ENCODE measurements at places on chromosomes 1 and 21.
A peak's percentile ranks its signal among the peaks of the same experiment; 100 is the strongest.

GRCh38 chr1:233791721-233792120 lies 112.8 kb upstream of the SLC35F3 start:
- DNase-seq: no peak

GRCh38 chr1:228333739-228334115 lies 72.9 kb downstream of the TRIM11 start:
- DNase-seq: no peak

GRCh38 chr1:99647490-99647889 lies 1.6 kb downstream of the PALMD start:
- DNase-seq: no peak

GRCh38 chr1:83905315-83905907 lies 93.5 kb downstream of the TTLL7 start:
- DNase-seq: no peak

DNA sequence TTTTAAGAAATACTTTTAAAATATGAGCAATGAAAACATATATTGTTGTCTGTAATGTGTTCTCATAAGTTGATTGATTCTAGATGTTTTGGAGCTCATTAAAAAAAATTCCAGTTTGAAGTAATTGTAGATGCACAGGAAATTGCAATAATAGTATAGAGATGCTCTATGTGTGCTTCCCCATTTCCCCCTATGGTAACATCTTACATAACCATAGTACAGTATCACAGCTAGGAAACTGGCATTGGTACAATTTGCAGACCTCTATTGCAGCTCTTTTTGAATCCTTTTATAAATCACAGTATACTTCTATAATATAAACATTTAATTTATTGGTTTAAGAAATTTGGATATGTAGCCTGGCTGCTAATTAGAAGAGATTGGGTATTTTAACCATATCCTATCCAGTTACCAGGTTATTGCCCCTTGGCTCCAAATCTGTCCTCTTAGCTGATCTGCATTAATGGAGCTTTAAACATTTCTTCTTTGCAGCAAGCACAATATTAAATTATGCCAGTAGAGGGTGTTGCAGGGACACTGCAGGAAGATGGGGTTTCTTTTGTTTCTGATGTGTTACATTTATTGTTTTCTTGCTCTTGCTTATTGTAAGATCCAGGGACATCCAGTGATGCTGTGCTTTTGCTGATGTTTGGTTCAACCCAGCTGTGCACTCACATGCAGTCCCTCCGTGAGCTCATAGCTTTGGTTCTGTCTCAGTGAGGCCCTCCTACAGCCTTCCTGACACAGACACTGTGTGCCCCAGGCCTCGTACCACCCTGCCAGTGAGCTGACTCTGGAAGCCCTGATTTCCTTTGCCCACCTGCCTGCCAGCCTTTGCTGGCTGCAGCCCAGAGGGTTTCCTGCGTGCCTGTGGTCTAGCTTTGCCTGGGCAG lies 103.3 kb downstream of the RABGAP1L start:
- DNase-seq: no peak

- DNase-seq: no peak
These were observed 774 bp upstream of the WDTC1 start for GRCh38 chr1:27233667-27234048.

DNA sequence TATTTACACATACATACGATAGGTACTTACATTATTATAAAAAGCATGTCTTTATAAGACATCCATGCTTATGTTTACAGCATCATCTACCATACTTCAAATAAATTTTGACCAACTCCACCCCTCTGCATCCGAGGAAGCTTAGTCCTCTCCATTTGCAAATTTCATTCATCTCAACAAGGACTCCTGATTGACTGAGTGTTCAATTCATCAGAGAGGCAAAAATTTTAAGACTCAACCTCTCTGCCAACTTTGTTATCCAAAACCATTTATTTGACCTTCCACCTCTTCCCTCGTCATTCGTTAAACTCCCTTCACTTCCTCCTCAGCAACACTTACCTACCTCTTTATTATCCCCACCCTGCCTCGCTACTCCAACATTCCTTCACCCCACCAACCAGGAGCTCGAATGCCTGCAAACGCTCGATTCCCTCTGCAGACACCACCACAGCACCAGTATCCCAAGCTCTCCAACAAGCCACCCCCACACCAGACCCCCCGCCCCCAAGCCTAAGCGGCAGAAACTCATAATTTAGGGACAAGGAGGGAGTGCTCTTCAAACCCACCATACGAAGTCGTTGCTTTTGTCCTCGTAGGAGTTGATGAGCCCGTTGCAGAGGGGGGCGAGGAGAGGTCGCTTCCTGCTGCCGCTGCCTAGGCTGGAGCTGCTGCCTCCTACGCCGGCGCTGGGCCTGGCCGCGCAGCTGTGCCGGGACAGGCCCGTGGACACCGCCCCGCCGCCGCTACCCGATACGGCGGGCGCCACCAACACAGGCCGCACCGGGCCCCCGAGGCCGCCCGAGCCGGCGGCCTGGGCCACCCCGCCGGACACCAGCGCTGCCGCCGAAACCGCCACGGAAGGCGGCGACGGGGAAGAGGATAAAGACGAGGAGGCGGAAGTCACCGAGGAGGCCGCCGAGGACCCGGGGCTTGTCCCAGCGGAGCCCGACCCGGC lies 803 bp downstream of the COP1 start:
- peak; percentile 20 for DNase-seq

GRCh38 chr1:8754247-8754650 lies 63.2 kb downstream of the RERE start:
- no peak for DNase-seq

DNA sequence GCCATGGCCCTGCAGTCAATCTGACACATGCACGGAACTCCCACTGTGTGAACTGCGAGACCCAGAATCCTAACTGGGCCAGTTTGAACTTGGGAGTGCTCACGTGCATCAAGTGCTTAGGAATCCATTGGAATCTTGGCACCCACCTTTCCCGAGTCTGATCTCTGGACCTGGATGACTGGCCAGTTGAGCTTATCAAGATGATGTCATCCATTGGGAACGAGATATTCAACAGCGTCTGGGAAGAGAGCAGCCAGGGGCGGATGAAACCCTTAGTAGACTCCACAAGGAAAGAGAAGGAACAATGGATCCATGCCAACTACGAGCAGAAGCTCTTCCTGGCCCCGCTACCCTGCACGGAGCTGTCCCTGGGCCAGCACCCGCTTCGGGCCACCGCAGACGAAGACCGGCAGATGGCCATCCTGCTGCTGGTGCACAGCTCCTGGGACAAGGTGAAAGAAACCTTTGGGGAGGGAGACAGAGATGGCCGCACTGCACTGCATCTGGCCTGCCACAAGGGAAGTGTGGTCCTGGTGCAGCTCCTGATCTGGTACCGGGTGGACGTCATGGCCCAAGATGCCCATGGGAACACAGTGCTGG lies 3.1 kb upstream of the TDRD5 start:
- no peak for DNase-seq

GRCh38 chr1:63116016-63116415 lies 206.4 kb upstream of the FOXD3 start:
- no peak for DNase-seq

DNA sequence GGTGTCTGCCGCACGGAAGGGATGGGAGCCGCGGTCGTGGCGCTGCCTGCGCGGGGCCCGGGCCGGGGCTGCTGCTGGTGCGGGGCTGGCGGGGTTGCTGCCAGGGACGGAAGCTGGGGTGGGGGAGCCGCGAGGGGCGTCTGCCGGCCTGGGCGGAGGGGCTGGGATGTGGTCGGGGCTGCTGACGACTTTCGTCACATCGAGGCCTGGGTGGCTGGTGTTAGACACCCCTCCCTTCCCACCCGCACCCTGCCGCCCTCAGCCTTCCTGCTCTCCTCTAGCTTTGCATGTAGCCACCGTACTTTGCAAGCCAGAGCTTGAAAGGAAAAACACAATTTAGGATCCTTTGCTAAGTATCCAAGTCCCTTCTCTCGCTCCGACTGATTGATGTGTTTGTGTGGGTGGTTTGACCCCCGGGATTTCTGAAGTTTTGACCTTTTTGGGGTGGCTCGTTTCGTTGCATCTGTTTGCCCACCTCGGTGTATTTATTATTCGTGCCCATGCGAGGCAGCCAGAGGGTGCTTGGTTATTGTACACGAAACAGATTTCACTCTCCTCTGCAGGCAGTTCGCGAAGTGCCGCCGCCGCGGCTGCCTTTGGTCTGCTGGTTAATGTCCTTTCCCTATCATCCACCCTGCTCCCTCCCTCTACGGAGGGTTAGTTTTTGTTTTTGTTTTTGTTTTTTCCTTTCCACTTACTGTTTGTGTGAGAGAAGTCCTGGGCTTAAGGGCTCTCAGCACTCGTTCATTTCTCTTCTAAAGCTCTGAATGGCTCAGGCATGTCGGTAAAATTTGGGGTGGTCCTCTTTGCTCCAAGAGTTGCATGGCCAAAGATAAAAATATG lies 868 bp downstream of the C1orf21 start:
- DNase-seq: peak; percentile 15

GRCh38 chr21:36709030-36709867 lies 10.3 kb downstream of the SIM2 start:
- DNase-seq: no peak

- DNase-seq: no peak
These were observed 85.1 kb upstream of the LMO4 start for GRCh38 chr1:87243573-87243972.

DNA sequence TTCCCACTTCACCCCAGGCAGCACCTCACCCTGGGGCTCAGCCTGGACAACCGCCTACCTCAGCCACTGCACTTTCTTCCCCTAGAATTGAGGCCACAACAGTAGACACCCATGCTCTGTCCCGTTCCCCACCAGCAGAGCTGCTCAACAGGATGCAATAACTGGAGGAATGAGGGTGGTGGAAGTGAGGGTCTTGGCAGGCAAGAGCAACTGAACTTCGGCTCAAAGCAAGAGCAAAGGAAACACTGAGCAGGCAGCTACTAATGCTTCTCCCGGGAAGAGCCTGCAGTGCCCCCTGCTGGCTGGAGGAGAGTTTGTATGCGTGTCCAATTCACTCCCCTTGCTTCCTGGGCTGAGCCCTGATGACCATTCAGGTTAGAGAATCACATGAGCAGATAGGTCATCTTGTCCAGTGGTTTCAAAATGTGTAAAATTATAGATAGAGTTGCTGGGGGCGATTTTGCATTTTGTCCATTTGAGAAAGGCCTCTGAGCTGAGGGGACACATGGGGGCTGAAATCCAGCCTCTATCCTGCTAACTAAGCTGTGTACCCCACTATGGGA lies 13.9 kb downstream of the NT5C1A start:
- DNase-seq: peak; percentile 53

GRCh38 chr1:40030528-40031135 lies 9.9 kb upstream of the CAP1 start:
- DNase-seq: no peak

GRCh38 chr1:204996981-204997380 lies 46.0 kb upstream of the CNTN2 start:
- no peak for DNase-seq

GRCh38 chr1:164559342-164560051 lies 513 bp downstream of the PBX1 start:
- DNase-seq: no peak

DNA sequence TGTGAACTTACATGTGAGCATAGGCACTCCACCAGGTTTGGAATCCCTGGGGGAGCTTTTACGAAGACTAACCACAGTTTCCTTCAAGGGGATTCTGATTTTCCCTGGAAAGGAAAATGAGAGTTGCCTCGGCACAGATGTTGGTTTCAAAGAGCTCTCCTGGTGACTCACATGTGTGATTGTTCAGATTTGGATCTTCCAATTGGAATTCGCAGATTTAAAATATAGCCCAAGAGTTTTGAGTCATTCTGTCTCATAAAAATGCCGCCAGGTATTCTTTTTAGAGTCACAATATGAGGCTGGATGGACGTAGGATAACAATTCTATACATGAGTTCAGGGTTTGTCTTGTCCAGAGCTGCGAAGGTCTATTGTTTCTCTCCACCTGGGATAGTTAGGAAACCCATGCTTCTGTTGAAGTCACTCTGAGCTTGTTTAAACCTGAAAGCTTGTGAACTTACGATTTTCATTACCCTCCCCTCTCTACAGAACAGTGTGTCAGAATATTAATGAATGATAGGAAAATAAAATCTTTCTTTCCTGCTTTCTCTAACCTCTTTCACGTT lies 64.9 kb downstream of the TGFB2 start:
- DNase-seq: no peak

DNA sequence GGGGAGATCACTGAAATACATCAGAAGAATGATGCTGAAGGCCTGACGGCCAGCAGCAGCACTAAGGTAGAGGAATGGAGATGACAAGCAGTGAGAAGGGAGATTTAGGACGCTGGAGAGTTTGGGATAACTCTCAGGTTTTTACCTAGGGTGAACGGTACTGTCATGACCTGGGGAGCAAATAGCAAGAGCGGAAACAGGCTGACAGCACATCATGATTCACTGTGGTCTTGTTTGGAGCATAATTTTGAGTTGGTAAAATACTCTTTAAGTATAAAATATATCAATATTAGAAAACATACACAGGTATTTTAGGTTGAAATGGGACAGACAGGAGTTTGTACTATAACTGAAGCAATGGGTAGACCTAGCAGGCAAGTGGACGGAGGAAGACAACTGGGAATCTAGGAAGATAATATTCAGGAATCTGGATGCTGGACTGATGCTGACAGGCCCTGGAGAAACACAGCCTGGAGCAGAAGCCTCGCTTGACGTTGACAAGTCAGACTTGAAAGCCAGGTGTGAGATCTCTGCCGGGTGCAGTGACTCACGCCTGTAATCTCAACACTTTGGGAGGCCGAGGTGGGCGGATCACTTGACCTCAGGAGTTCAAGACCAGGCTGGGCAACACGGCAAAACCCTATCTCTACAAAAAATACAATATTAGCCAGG lies 33.3 kb downstream of the ALG14 start:
- DNase-seq: no peak

- no peak for DNase-seq
These were observed 101.0 kb downstream of the MRPL39 start for GRCh38 chr21:25506261-25506660.

- DNase-seq: no peak
These were observed 96.5 kb downstream of the USP25 start for GRCh38 chr21:15826147-15826780.

DNA sequence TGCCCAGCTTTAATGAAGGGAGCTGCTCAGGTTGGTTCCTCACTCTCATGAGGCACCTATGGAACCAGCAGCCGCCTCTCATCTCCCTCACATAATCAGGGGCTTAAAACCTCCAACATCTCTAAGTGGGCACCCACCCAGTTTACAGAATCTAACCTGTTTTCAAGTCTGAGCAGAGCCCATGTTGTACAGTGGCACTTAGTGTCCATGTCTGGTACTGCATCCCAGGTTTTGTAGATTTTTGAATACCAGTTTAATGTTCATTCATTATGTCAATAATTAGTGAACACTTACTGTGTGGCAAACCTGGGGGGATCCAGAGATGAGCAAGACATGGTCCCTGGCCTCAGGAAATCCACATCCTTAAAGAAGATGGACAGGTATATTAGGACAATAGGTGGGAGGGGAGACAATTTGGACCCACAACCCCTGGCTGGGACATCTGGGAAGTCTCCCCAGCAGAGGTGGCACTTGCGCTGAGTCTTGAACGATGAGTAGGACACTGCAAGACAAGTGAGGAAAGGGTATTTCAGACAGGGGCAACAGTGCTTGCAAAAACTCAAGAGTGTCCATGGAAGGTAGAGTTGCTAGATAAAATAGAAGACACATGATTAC lies 83.3 kb downstream of the LACTBL1 start:
- no peak for DNase-seq

Data from activated T-cell treated with anti-CD3 and anti-CD28 coated beads, Interleukin-2, amount 50 U/mL, for 4 hours (primary cell).